ENCODE measurements at places on chromosomes 11 and 22. TPM values are rescaled to one million over a fixed set of nuclear protein-coding genes. Genes with fewer than 3 reads are reported as not detected.

Gene MPEG1
- total RNA-seq: 1.3 TPM

GRCh38 chr11:1754376-1755150, 4.2 kb upstream of the IFITM10 start:
- no peak overlapping the region for H3K27ac ChIP-seq
- H3K27me3 ChIP-seq: no peaks in the 10 kb centered on the region
- DNase-seq: no peak
- no peak overlapping the region for H3K4me3 ChIP-seq
- H3K36me3 ChIP-seq: peaks cover 17% of the 10 kb centered on the region

DNA sequence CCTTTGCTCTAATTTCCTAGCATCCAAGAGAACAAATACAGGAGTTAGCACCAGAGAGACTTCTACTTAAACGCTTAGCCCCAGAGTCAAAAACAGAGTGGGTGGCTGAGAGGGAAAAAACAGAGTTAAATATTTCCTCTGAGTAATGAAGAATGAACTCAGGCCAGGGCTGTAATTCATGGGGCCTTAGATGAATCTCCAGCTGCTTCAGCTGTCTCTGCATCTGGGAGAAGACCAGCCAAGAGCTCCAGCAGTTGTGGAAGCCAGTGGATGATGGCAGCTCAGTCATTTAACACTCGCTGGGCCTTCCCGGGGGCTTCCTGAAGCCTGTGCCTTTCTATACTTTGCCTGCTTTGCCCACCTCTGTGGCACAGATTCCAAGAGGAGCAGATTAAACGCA, 5.7 kb upstream of the ADAMTS15 start:
- H3K4me3 ChIP-seq: no peak overlapping the region
- no peaks in the 10 kb centered on the region for H3K27me3 ChIP-seq
- H3K4me1 ChIP-seq: no peaks in the 10 kb centered on the region

GRCh38 chr11:83033371-83033770, 38.3 kb downstream of the RAB30 start:
- no peak overlapping the region for H3K4me3 ChIP-seq
- peaks cover 25% of the 10 kb centered on the region for H3K4me1 ChIP-seq
- no peaks in the 10 kb centered on the region for H3K36me3 ChIP-seq
- DNase-seq: no peak
- no peak overlapping the region for H3K27ac ChIP-seq

- no peak overlapping the region for H3K27ac ChIP-seq
- H3K4me1 ChIP-seq: no peaks in the 10 kb centered on the region
- DNase-seq: no peak
- H3K4me3 ChIP-seq: no peak overlapping the region
- H3K36me3 ChIP-seq: no peaks in the 10 kb centered on the region
Measured at GRCh38 chr11:39220069-39220468, 2239.4 kb downstream of the LRRC4C start.

DNA sequence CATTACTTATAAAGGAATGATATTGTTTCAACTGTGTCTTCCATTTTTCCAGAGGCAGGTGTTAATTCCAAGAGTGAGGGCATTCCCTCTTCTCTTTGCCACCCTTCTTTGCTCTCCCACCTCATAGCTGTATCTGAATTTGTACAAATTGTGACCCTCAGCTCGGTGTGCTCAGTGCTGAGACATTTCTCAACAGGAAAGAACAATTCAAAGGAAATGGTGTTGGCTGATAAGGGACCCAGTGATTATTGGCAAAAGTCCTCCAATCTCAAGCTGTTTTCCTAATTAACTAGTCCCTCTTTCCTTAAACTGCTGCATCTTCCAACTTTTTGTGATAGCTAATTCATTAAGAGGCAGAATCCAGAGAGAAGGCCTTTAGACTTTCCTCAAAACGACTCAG, 408.9 kb upstream of the SYN3 start:
- H3K27ac ChIP-seq: no peak overlapping the region
- no peak for DNase-seq
- no peaks in the 10 kb centered on the region for H3K27me3 ChIP-seq
- no peak overlapping the region for H3K4me3 ChIP-seq

- peaks cover 23% of the 10 kb centered on the region for H3K4me1 ChIP-seq
- H3K4me3 ChIP-seq: no peak overlapping the region
- DNase-seq: no peak
- H3K27me3 ChIP-seq: peaks cover 13% of the 10 kb centered on the region
Measured at GRCh38 chr22:38456841-38457699, 2.1 kb upstream of the KCNJ4 start.

Gene TSSK2
- not detected for total RNA-seq

- no peaks in the 10 kb centered on the region for H3K36me3 ChIP-seq
- no peak overlapping the region for H3K27ac ChIP-seq
- no peaks in the 10 kb centered on the region for H3K27me3 ChIP-seq
Measured at GRCh38 chr11:21411104-21411503, 741.7 kb downstream of the NELL1 start.

DNA sequence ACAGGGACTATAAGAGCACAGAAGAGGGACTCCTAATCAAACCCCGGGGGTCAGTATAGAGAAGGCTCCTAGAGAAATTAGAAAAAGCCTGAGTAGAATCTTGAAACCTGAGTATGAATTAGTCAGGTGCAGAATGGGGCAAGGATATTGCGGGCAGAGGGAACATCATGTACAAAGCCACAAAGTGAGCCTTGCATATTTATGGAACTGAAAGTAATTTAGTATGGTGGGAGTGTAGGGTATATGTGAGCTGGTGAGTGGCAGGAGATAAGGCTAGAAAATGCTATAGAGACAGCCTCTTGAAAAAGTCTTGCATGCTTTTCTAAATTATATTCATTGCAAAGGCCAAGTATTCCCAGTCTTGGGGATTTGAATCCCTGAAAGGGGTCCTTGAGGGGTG, 93.7 kb downstream of the STIM1 start:
- no peaks in the 10 kb centered on the region for H3K36me3 ChIP-seq
- H3K4me3 ChIP-seq: no peak overlapping the region
- no peak overlapping the region for H3K27ac ChIP-seq
- no peak for DNase-seq
- H3K4me1 ChIP-seq: peaks cover 7% of the 10 kb centered on the region
- H3K27me3 ChIP-seq: no peaks in the 10 kb centered on the region

GRCh38 chr22:48566741-48567140, 1260.9 kb downstream of the BRD1 start:
- H3K4me1 ChIP-seq: no peaks in the 10 kb centered on the region
- no peak overlapping the region for H3K4me3 ChIP-seq
- H3K27ac ChIP-seq: no peak overlapping the region
- no peaks in the 10 kb centered on the region for H3K36me3 ChIP-seq
- no peak for DNase-seq

GRCh38 chr22:46239261-46240048, 10.6 kb downstream of the CDPF1 start:
- no peak for DNase-seq
- H3K36me3 ChIP-seq: no peaks in the 10 kb centered on the region

- peaks cover 23% of the 10 kb centered on the region for H3K4me1 ChIP-seq
- DNase-seq: peak; percentile 92
- H3K4me3 ChIP-seq: peak within 1 kb of the TSS; percentile 68
Measured at GRCh38 chr11:61891331-61892084, at the start of gene FADS3. FADS3 (minus strand) TSS chr11:61891545; CDS start chr11:61891381, 164 bp downstream.

DNA sequence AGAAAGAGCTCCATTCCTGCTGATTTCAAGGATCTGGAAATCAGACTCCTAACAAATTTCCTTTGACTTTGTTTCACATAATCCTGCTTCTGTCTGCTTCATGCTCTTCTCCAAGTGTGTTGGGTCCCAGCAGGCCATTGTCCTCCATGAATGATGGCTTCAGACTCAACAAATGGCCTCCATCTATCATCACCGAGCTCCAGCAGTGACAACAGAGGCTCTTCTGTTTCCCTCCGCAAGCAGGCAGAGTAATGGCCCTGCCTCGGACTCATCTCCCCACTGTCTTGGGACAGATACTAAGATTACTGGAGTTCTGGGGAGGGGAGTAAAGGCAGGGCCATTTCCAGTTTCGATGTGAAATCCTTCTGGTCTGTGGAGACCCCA, 127.3 kb downstream of the TENM4 start:
- H3K4me1 ChIP-seq: no peaks in the 10 kb centered on the region
- no peak for DNase-seq
- H3K27me3 ChIP-seq: no peaks in the 10 kb centered on the region
- no peak overlapping the region for H3K4me3 ChIP-seq
- no peaks in the 10 kb centered on the region for H3K36me3 ChIP-seq

DNA sequence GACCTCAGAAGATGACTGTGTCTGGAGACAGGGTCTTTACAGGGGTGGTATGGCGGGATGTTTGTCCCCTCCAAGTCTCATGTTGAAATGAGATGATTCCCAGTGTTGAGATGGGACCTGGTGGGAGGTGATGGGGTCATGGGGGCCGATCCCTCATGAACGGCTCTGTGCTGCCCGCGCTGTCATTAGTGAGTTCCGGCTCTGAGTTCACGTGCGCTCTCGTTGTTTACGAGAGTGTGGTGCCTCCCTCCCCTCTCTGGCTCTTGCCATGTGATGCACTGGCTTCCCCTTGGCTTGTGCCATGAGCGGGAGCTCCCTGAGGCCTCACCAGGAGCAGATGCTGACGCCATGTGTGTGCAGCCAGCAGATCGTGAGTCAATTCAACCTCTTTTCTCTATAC, 830.8 kb downstream of the TBC1D22A start:
- H3K27ac ChIP-seq: no peak overlapping the region
- no peaks in the 10 kb centered on the region for H3K27me3 ChIP-seq
- no peak for DNase-seq
- H3K4me3 ChIP-seq: no peak overlapping the region
- no peaks in the 10 kb centered on the region for H3K36me3 ChIP-seq

GRCh38 chr11:95508219-95508890, 277.4 kb upstream of the SESN3 start:
- no peak overlapping the region for H3K27ac ChIP-seq
- H3K36me3 ChIP-seq: no peaks in the 10 kb centered on the region
- H3K4me1 ChIP-seq: no peaks in the 10 kb centered on the region
- no peak for DNase-seq
- no peak overlapping the region for H3K4me3 ChIP-seq

Gene SHISAL1
- total RNA-seq: 0.78 TPM

GRCh38 chr11:44758983-44759382, 32.2 kb downstream of the TSPAN18 start:
- H3K27ac ChIP-seq: no peak overlapping the region
- H3K36me3 ChIP-seq: no peaks in the 10 kb centered on the region
- no peaks in the 10 kb centered on the region for H3K27me3 ChIP-seq

- DNase-seq: peak; percentile 56
- H3K4me1 ChIP-seq: no peaks in the 10 kb centered on the region
- H3K27me3 ChIP-seq: no peaks in the 10 kb centered on the region
- H3K27ac ChIP-seq: no peak overlapping the region
- no peak overlapping the region for H3K4me3 ChIP-seq
Measured at GRCh38 chr11:94897330-94897768, 76.0 kb downstream of the CWC15 start.

GRCh38 chr11:126080161-126080941, 17.7 kb upstream of the CDON start:
- H3K36me3 ChIP-seq: no peaks in the 10 kb centered on the region
- no peak overlapping the region for H3K4me3 ChIP-seq
- H3K4me1 ChIP-seq: peaks cover 27% of the 10 kb centered on the region
- H3K27me3 ChIP-seq: no peaks in the 10 kb centered on the region
- DNase-seq: peak; percentile 39

DNA sequence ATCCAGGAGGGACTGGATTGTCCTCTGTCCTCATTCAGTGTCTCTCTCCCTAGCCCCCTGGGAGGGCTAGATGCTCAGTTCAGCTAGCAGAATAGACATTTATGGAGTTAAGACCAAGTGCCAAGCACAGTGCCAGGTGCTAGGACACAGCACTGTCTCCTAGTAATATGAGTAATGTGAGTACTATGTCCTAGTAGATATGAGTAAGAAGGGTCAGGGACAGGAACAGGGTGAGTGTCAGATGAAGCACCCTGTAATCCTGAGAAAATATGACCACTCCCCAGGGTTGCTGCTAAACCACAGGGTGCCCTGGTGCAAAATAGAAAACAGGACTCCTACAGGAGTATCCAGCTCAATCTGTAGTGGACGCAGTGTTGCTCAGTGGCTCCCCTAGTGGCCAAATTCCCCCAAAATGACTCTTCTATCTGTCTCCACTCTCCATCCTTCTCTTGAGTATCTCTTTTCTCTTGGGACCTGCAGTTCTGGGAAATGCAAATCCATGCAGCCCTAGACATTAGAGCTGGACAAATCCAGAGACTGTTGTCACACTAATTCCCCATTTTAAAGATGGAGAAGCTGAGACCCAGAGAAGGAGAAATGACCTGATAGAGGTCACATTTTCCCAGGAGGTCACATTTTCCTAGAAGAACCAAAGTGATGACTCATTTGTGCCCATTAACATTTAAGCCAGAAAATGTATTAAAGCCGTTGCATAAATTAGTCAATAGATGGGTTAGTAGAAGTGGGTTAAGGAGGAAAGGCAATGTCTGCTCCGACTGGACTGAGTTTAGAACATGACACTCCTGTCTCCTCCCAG, 214.3 kb downstream of the NXPE2 start:
- no peaks in the 10 kb centered on the region for H3K36me3 ChIP-seq
- no peaks in the 10 kb centered on the region for H3K27me3 ChIP-seq
- H3K4me3 ChIP-seq: no peak overlapping the region
- no peak for DNase-seq
- no peak overlapping the region for H3K27ac ChIP-seq

GRCh38 chr11:73227571-73228211, 9.6 kb downstream of the P2RY2 start:
- no peak overlapping the region for H3K27ac ChIP-seq
- no peaks in the 10 kb centered on the region for H3K36me3 ChIP-seq
- DNase-seq: peak; percentile 75
- H3K4me1 ChIP-seq: peaks cover 13% of the 10 kb centered on the region
- H3K27me3 ChIP-seq: no peaks in the 10 kb centered on the region
- no peak overlapping the region for H3K4me3 ChIP-seq

GRCh38 chr11:72629266-72629665, 45.0 kb downstream of the PDE2A start:
- peaks cover 24% of the 10 kb centered on the region for H3K4me1 ChIP-seq
- no peak overlapping the region for H3K27ac ChIP-seq
- H3K36me3 ChIP-seq: no peaks in the 10 kb centered on the region
- no peak overlapping the region for H3K4me3 ChIP-seq
- H3K27me3 ChIP-seq: no peaks in the 10 kb centered on the region

Gene NPTXR
- total RNA-seq: 6.0 TPM

DNA sequence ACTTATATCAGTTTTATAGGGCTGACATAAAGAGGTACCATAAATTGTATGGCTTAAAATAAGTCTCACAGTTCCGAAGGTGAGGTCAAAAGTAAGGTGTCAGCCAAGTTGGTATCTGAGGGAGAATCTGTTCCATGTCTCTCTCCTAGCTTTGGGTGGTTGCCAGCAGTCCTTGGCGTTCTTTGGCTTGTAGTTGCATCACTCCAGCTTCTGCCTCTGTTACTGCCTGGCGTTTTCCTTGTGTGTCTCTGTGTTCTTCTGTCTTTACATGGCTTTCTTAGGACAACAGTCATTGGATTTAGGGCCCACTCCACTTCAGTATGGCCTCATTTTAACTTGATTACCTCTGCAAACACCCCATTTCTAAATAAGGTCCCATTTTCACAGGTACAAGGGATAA, 16.7 kb downstream of the MMP7 start:
- no peaks in the 10 kb centered on the region for H3K4me1 ChIP-seq
- no peaks in the 10 kb centered on the region for H3K36me3 ChIP-seq
- H3K27ac ChIP-seq: no peak overlapping the region
- no peak overlapping the region for H3K4me3 ChIP-seq

Gene MS4A2
- 0.33 TPM for total RNA-seq

GRCh38 chr22:30747493-30747892, 52.8 kb downstream of the OSBP2 start:
- H3K27me3 ChIP-seq: no peaks in the 10 kb centered on the region
- H3K27ac ChIP-seq: no peak overlapping the region

Data from body of pancreas (tissue), 4 donors.